Activated T-helper 1 cell treated with anti-CD3 and anti-CD28 coated beads, Interleukin-2, amount 50 U/mL, for 16 hours (primary cell): ENCODE measurements at places on chromosomes 1 and 21.

- no peak for DNase-seq
Measured at GRCh38 chr21:17334484-17334883, 178.4 kb upstream of the CXADR start.

DNA sequence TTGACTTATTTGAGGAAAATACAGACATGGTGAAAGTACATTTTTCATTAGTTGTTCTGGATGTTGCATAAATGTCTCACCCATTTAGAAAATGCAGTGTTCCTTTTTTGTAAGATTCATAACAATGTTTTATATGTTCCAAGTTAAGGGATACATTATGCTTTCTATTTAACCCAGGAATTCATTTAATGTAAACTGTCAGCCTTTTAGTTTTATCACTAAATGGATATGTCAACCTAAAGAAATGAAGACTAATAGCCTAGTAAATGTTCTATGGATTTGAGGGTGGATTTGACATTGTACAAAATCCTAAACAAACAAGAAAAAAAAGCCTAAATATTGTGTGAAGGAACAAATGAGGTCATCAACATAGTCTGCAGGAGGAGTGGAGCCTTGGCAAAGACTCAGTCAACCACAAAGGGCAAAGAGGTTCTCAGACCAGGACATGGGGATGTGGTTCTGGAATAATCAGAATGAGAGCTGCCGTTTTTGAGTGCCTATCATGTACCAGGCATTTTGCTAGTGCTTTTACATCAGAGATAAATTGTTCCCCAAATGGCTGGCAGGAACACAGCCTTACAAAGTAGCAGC is 8.8 kb upstream of the INSL5 start:
- no peak for DNase-seq

DNA sequence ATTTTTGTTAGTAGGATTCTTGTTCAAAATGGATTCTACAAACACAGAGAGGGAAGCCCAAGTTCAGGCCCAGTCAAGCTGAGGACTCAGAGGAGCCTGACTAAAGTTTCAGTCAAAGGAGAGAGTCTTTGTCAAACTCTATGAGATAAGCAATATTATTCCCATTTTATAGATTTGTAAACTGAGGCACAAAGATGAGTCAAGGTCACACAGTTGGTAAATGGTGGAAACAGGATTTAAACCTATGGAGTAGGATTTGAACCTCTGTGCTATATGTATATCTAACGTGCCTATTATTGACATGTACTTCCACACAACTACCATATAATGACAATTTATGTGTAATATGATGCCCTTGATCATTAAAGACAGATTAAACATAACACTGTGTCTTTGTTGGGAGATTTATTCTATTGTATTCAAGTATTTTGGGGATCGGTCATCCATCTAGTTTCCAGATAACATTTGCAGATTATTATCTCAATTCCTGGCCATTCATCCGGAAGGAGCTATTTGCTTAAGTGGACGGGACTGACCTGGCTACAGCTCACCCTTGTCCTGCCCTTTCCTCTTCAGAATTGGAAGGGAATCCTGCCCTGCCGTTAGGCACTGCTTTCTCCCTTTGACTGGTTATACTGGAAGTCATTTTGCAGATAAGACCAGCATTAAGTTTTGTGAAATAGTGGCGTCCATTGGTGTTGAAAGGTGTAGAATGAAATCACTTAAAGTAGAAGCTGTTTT is 86.1 kb upstream of the LMO4 start:
- DNase-seq = no peak

GRCh38 chr1:60833173-60833572 is 249.2 kb upstream of the NFIA start:
- DNase-seq = no peak
